ENCODE measurements at places on chromosomes 3 and 15. TPM values are rescaled to one million over a fixed set of nuclear protein-coding genes. Genes with fewer than 3 reads are reported as not detected.

ERICH6 gene
- total RNA-seq, result not detected

EIF5A2 gene
- 3.7 TPM for total RNA-seq

ZDHHC3 gene
- total RNA-seq, result 112 TPM

FRMD4B gene
- total RNA-seq, result 38.7 TPM

CKMT1B gene
- total RNA-seq, result 73.2 TPM

DNA sequence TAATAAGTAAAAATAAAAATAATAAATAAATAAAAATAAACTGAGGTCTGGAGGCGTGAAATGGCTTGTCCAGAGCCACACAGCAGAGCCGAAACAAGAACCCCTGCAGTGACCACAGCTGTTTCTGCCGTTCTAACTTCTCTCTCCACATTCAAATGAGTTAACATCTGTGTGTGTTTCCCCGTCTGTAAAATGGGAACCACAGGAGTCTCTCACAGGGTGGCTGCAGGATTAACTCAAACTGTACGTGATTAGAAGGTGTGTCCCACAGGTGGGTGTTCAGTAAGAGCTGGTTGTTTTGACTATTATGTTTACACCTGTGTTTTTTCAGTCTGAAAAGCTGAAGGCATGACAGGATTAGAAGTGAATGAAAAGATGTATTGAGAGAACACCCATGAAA is 27.0 kb upstream of the MUC4 start:
- H3K36me3 ChIP-seq, result no peaks in the 10 kb centered on the region
- DNase-seq, result no peak
- H3K27ac ChIP-seq, result no peak overlapping the region
- no peak overlapping the region for H3K4me3 ChIP-seq
- no peaks in the 10 kb centered on the region for H3K4me1 ChIP-seq
- peaks cover 13% of the 10 kb centered on the region for H3K27me3 ChIP-seq

- no peak overlapping the region for H3K4me3 ChIP-seq
Measured at GRCh38 chr15:23566071-23566554, 639 bp downstream of the MKRN3 start.
